ENCODE measurements at places on chromosomes 2 and 18.

GRCh38 chr18:75192899-75193298, 16.0 kb downstream of the PTGR3 start:
- DNase-seq: no peak

- no peak for DNase-seq
These were observed 8.6 kb upstream of the UBE2E3 start for GRCh38 chr2:180971811-180972210.

GRCh38 chr18:681985-682384, 24.5 kb downstream of the TYMS start:
- DNase-seq: no peak

GRCh38 chr2:31765078-31765945, 184.6 kb upstream of the SRD5A2 start:
- no peak for DNase-seq

GRCh38 chr2:205696927-205697441, 14.7 kb downstream of the NRP2 start:
- DNase-seq: peak; percentile 91

DNA sequence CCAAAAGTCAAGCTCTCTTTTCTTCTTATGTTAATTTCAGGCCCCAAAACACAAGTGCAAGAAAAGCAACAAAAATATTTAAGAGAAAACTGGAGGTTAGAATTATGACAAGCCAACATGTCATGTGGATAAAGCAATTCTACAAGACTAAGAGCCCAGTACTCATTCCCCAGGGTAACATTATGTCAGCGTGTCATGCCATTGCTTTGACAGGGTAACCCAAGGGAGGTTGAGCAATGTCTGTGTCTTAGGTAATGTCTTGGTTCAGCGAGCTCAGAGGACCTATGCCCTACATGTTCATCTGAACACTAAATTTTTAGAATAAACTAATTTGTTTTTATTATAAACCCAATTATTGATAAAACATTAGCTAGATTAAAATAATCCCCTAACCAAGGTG, 173.2 kb upstream of the ZNF804A start:
- DNase-seq: peak; percentile 25
